ENCODE measurements at places on chromosomes 6 and 20.

GRCh38 chr20:24166123-24166381 lies 177.5 kb upstream of the GGTLC1 start:
- DNase-seq = no peak

DNA sequence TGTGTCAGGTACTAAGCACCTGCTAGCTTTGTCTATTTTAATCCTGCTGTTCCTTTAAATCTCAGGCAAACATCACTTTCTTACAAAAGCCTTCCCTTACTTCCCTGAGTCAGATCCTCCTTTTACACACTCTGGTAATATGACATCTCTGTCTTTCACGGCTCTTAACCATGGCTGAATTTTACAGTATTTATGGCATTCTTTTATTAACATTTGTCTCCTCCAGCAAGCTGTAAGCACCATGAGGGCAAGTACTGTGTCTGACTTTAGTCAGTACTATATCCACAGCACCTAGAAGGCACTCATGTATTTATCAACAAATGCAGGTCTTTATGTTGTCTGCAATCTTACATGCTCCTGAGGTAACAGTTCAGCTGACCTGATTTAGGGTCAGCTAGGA lies 33.7 kb upstream of the HBS1L start:
- no peak for DNase-seq

GRCh38 chr6:62150048-62150663 lies 135.9 kb downstream of the KHDRBS2 start:
- peak; percentile 37 for DNase-seq

DNA sequence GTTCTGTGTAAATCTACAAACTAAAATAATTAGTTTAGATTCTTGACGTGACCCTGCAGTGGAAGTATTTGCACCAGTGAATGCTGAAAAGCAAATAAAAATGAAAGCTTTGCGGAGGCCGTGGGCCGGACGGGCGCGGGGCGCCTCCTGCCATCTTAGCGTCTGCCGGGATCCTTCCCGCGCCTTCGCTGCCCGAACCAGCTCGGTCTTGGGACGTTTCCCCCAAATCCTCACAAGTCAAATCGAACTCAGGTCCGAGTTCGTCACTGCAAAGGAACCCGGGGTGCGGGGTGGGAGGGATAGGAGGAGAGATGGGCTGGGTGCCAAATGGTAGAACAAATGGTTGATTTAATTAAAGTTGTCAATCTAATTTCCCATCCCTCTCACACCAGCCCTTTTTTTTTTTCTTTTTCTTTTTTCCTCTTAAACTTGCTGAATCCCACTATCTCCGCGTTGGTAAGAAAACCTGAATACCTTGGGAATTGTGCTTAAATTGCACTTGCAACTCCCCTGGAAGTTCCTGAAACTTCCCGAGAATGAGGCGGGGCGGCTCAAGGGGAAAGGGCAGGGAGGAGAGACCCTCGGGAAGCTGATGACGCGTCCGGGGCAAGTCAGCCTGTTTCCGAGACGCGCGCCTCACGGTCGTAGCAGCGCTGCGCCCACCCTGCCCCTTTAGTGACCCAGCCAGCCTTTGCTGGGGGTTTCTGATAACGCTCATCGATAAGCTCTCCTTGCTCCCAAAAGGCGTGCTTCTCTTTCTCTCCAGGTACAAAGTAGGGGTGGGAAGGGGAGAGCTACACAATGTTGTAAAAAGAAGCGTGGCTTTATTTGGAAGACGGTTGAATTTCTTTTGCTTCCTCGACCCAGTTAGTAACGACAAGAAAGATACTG lies 1.8 kb downstream of the GJA1 start:
- peak; percentile 25 for DNase-seq

- DNase-seq = peak; percentile 61
These were observed 10.3 kb upstream of the PRSS16 start for GRCh38 chr6:27237089-27237803.

DNA sequence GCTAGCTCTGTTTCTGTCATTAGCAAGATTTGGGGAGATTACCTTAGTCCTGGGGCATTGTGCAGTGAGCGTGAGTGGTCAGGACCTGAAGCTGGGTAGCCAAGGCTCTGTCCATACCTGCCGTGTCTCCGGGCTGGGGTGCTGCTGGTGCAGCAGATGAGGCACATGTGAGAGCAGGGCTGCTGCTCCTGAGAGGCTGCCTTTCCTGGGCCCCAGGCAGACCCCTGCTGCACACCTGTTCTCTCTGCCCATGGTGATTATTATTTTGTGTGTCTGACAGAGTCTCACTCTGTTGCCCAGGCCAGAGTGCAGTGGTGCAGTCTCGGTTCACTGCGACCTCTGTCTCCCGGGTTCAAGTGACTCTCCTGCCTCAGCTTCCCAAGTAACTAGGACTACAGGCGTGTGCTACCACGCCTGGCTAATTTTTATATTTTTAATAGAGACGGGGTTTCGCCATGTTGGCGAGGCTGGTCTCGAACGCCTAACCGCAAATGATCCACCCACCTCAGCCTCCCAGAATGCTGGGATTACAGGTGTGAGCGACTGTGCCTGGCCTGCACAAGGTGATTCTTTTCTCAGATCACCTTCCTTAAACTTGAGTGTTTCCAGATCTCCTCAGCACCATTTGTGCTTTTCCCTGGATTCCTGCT lies 36.8 kb upstream of the IRF4 start:
- DNase-seq = no peak

DNA sequence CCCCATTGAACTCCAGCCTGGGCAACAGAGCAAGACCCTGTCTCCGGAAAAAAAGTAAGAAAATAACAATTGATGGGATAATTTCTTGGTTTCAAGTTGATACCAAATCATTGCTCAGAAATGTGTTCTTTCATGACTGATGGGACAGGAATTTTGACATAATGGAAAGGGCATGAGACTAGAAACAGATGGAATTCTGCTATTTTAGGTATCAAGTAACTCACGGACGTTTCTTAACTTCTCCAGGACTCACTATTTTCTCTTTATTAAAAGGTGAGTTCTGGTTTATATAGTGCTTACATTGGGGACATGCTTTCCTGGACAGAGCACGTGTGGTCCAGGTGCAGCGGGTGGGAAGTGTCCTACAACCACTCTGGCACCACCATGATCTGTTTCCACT lies 6.0 kb upstream of the DSP start:
- DNase-seq = no peak

- DNase-seq = no peak
These were observed 91.8 kb downstream of the TRMT11 start for GRCh38 chr6:126077810-126078776.

DNA sequence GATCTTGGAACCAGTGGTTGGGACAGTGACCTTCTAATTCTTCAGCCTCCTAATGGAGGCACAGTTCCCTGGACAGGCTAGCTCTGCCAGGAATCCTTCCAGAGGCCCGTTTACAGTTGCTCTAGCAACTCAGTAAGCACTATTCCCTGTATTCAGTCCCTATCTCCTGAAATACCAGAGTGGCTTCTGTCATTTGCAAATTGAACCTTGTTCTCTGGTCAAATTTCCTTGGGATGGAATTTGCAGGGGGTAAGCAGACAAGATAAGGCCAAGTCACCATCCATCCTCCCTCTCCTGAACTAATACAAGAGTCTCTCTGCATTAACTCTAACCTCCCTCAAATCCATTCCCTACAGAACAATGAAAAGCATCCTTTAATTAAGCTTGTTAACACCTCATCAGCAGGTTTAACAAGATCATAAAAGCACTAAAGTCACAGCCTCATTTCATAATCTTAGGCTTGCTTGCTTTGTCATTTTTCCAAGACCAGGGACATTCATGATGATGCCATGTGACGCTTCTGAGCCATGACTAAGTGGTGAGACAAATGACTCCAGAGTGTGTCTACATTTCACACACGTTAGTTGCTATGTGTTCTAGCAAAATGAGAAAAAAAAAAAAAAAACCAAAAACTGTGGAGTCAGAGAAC lies 37.1 kb downstream of the SLC22A23 start:
- peak; percentile 32 for DNase-seq

- peak; percentile 23 for DNase-seq
These were observed 281.3 kb downstream of the BMP7 start for GRCh38 chr20:56985066-56985685.

DNA sequence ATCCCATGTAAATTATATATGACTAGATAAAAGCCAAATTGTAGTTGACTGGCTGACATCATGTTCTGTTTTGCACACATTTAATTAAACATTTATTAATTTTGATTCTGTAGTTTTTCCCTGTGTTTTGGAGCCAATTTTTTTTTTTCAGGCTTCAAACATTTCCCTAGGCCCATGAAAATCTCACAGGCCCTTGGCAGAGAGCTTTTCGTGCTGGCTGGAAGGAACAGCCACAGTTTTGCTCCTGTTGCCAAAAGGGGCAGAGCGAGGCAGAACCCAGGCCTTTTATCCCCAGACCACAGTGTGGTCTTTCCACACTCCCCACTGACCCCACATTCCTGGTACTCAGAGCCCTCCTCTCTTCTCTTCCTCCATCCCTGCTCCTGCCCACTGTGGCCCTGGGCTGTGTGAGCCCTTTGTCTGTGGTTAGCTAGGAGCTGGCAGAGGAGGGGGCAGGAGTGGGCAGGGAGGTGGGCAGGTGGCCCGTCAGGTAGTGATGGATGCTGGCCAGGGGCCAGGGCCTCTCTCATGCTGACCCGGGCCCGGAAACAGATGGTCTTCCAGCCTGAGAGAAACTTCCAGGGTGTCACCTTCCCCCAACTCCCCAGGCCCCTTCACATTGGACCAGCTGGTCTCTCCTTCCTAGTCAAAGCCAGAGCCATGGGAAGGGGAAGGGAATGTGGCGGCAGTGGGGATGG lies 19.4 kb upstream of the CCM2L start:
- no peak for DNase-seq

- no peak for DNase-seq
These were observed 62.9 kb downstream of the PKHD1 start for GRCh38 chr6:52024451-52025068.

- DNase-seq = no peak
These were observed 60.4 kb downstream of the YTHDF1 start for GRCh38 chr20:63155266-63156165.

- DNase-seq = no peak
These were observed 1.2 kb downstream of the ABHD12 start for GRCh38 chr20:25389401-25389857.

DNA sequence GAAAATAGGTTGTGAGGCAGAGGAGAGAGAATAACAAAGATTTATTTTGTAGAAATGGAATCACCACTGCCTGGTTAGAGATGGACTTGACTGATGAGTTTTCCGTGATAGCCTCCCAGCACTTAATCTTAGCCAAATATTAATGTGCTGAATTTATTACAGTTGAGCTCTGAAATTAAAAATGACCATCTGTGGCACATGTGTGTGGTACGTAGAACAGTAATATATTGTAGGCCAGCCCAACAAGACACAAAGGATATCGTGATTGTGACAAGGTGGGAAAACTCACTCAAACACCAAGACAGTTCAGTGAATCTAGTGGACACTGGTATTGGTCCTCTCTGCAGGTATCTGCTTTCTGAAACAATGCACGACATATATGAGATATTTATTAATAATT lies 119.4 kb downstream of the HAO1 start:
- DNase-seq = no peak

DNA sequence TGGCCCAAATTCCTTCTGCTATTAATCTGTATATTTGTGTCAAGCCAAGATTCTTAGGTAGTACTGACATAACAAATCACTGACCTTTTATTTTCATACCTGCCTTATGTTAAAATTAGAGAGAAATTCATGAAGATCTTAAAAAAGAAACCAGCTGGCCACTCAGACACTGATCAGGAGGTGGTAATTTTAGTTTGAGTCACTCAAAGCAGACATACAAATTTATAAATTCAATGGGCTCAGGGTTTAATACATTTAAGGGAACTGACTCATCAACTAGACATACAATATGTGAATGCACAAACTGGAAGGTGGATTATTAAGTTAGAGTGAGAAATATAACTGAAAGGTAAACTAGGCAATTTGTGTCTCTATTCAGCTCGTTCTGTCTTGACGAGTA lies 711.9 kb upstream of the EYS start:
- no peak for DNase-seq

GRCh38 chr6:107657755-107658461 lies 166.2 kb downstream of the SCML4 start:
- no peak for DNase-seq

GRCh38 chr20:36917240-36917639 lies 34.3 kb downstream of the SAMHD1 start:
- DNase-seq = no peak

- DNase-seq = no peak
These were observed 83.9 kb upstream of the AFDN start for GRCh38 chr6:167742719-167743303.

GRCh38 chr6:119122336-119122735 lies 43.9 kb upstream of the FAM184A start:
- DNase-seq = no peak

DNA sequence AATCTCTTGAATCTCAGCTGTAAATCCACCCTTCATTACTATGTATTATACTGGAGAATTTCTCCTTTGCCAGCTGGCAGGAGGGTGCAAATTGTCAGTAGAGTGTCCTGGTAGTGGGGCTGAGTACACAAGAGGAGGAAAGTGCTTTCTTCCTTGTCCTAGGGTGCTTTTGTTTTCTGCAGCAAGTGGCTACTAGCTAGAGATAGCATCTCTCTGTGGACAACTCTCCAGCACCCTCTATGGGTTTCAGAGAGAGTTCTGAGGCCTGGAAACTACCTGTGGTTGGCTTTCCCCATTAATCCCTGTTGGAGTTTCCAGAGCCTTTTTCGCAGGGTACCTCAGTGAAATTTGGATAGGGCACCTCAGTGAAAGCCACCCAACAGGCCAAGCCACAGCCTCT lies 422.5 kb upstream of the RGS17 start:
- no peak for DNase-seq

DNA sequence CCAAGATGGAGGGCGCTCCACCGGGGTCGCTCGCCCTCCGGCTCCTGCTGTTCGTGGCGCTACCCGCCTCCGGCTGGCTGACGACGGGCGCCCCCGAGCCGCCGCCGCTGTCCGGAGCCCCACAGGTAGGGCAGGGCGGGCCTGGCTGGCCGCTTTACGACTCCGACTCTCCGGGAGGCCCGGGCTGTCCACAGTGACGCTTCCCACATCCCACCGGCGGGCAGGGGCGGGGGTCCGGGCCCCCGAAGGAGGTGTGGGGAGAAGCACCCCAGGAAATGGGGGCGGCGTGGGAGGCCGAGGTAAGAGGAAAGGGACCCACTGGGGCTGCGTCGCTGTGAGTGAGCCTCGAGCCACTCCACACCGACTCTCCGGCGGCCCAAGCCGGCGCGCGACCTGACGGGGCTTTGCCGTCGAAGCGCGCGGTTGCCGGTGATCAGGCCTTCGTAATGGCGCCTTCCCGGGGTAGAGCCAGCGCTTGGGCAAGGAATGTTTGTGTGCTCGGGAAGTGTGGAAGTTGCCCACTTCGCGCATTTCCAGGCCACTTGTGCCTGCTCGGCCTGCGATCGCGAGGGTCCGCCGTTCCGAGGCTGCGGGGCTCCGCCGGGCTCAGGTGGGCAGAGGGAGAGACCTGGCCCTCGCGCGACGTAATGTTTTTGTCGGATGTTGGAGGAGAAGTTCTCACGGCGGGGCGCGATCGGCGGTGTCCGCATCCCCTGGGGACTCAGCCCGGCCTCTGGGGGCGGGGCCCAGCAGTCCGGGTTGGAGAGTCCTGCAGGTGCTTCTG lies 427 bp downstream of the GINM1 start:
- peak; percentile 54 for DNase-seq

DNA sequence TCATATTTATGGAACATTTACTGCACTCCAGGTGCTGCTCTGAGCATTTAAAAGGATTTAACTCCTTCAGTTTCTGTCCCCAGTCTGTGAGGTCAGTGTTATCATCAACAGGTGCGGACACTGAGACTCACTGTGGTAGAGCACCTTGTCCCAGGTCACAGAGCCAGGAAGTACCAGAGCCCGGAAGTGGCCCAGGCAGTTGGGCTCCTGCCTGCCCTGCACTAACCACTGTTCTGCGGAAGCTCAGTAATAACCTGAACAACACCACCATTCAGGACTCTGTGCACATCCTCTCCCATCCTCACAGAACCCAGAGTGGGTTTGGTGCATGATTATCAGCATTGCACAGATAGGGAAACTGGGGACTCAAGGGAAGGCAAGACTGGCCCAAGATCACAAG lies 16.8 kb upstream of the SIRPG start:
- no peak for DNase-seq

Measured in LoVo (cell line).